Fibroblast of upper back skin (primary cell): ENCODE measurements at places on chromosomes 3 and 15.

DNA sequence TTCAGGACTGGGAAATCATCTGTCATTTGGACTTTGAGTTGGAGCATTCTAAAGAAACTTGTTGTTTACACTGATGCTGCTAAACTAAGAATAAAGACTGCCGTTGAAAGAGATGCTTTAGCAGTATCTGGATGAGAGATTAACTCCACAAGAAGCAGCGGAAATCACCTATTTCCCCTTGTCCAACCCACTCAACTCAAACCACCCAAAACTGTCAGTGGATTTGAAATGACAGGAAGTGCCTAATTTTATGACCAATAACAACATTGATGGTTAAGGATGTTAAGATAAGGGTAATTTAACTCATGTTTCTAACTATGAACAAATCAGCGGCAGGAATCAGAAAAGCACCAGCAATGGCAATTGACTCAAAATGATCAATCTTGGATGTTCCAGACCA is 110.8 kb upstream of the NR2F2 start:
- no peak for DNase-seq

DNA sequence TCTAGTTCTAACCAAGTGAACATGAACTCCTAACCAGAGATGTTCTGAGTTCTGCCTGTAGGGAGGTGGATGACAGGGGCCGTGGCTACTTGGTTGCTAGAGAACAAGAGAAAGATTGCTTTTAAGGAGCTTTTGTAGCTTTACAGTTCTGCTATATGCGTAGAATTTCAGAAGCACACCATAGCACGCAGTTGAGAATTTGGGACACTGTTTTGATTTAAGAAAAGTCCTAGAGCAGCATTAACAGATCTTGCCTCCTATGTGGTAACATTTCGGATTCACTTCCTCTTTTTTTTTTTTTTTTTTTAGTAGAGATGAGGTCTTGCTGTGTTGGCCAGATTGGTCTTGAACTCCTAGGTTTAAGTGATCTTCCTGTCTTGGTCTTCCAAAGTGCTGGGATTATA is 181.7 kb downstream of the TCF12 start:
- no peak for DNase-seq

DNA sequence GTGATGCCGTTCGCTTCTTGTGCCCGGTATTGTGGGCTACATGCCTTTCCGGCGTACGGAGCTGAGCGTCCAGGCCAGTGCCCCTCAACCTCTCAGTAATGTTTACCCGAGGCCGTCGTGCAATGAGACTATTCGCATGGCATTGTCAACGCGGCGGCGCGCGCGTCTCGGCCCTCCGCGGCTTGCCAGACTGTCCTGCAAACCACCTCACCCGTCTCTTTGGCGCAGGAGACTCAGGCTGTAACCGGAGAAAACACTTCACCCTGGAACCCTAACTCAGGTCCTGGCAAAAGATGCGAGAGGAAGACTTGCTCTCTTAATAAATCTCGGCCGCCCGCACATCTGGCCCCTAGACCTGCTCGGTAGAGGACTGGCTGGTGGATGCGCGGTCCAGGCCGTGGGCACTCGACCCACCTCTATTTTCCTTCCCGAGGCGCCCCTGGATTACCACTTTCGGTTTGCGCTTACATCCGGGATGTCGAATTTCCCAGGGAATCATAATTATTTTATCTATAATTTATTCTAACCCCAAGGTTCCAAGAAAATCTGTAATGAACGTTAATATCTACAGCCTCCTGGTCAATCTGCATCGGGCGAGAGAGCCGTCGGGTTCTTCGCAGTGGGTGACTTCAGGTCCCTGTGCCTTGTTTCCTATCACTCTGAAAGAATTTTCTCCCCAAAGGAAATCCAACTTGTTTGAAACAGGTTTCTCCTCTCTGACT is 71.8 kb upstream of the POLG start:
- DNase-seq, result no peak

DNA sequence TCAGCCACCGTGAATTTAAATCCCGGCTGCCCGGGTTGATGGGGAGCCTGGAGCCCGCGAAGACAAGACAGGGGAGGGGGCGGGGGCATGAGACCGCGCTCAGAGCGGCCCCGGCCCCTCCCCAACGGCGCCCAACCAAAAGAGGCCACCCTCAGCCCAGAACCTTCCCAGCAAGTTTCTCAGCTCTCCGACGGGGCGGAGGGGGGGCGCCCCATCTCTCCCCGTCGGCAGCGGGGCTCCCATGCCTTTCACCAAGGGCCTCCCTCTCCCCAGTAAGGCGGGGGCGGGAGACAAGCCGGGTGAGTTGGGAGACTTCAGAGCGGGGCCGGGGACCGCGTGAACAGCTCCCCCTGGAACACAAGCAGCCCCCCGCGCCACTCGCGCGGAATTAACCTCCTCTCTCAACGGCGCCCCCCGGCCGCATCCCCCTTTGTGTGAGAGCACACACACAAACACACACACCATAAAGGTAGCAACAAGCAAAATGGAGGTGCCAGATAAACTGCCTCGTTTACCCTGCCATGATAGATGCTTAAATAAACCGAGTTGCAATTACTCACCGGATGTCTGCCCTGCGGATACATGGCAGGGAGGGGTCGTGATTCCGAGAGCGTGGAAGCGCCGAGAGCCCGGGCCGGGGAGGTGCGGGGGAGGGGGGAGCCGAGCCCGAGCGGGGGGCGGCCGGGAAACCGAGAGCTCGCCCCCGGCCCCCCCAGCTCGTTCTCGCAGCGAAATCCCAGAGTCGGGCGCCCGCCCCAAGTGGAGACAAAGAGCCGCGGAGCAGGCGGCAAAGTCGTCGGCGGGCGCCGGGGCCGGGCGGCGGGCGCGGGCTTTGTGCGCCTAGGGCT is 1.3 kb downstream of the TLE3 start:
- peak; percentile 37 for DNase-seq

DNA sequence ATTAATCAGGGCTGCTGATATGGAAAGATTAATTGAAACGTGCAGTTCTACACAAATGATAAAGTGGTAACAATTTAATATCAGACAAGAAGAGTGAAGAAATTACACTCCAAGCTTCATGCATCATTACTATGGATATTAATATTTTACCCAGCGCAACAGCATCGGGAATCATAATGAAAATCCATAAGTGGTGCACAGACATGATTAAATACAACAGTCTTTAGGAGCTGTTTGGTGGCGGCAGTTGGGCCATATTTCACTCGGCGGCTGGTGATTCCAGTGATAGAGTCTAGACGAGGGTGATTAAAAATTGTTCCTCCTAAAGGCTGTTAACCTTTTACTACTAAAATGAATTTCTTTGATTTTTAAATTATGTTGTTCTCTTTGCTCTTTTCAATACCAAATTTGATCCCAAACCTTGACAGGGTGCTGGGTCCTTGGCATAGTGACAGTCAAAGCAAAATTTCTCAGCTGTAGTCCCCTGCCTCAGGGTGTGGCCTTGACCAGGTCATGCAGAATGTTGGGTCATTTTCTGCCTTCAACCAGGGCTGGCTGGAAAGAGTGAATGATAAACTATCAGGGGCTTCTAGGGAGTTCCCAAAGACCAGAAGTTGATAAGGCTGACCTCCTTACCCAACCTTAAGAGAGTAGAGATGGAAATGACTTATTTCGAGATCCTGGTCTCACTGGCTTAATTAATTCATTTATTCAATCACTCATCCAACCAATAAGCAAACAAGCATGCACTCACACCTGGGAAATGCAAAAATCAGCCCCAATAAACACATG is 392.0 kb downstream of the IL20RB start:
- DNase-seq, result no peak

DNA sequence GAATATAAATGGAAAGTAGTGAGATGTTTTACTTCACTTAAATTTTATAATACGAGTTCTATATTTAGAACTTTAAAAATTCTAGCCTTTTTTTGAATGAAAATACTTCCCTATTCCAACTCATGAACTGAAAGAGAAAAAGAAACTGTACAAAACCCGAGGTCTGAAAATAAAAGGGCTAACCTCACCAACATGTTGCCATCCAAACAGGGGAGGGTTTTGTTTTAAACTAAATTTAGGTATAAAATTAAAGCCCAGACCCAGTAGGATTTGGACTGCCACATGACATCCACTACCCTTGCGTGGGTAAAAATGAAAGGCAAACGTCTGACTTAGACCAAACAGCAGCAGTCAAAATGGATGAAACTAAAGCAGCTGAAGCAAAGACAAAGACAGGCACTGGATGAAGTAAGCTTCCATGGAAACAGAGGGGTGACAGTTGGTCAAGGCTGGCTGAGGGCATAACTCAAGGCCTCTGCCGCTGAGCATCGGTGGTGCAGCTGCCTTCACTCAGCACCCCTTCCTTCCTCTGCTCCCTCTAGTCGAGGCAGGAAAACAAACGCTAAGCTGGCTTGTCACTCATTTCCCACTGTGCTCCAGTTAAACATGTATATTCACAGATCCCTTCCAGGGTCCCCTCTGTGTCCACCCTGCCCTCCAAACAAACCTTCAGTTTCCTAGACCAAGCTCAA is 58.1 kb downstream of the TM4SF4 start:
- no peak for DNase-seq

GRCh38 chr3:9782770-9783169 is 9.5 kb downstream of the TADA3 start:
- no peak for DNase-seq

- DNase-seq, result no peak
Observed at GRCh38 chr3:83655083-83655482, 1303.7 kb upstream of the CADM2 start.

- DNase-seq, result no peak
Observed at GRCh38 chr3:159473206-159473605, 515.4 kb upstream of the IL12A start.

DNA sequence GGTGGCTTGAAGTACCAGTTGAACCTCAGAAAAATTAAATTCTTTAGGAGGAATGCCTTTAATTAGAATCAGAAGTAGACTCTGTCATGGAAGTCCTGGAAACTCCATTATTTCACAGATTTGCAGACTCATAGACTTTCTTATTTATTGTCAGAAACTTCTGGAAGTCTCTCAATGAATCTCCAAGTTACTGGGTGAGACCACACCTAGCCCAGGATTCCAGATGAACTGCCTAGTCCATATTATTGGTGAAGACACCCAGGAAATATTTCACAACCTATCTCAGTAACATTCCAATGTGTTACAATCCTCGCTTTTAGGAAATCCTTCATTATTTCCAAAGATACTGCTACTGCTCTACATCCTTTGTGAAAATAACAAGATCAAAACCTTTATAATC is 6.5 kb upstream of the THBS1 start:
- peak; percentile 45 for DNase-seq

DNA sequence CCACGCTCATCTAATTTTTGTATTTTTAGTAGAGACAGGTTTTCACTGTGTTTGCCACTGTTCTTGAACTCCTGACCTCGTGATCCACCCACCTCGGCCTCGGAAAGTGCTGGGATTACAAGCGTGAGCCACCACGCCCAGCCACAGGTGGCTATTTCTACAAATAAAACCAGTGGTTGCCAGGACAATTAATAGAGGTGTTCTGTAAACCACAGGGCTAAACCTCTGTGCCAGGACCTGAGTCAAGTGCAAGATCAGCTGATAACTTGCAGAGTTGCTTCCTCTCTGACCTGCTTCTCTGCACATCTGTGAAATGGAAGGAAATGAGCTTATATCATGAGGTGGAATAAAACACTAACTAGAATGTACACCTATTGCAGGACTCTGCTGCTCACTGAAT is 72.8 kb downstream of the CD200R1L start:
- DNase-seq, result no peak

DNA sequence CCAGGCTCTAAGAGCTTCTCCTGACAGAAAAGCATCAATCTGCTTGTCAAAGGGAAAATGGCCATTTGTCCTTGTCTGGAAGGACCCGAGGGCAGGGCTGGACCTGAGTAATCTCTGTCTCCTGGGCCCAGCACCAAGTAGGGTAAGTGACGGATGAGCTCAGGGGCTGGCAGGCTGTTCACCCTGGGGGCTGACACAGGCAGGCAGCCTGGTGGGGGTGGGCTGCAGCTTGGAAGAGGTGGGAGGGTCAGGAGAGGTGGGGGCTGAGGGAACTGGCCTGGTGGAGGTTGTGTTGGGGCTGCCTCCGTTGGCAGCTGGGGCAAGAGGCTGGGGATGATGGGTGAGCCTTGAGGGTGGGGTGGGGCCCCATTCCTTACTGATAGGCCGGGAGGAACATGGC is 42.3 kb upstream of the ADPGK start:
- DNase-seq, result no peak

GRCh38 chr15:90062973-90063769 is 39.1 kb downstream of the IDH2 start:
- no peak for DNase-seq

DNA sequence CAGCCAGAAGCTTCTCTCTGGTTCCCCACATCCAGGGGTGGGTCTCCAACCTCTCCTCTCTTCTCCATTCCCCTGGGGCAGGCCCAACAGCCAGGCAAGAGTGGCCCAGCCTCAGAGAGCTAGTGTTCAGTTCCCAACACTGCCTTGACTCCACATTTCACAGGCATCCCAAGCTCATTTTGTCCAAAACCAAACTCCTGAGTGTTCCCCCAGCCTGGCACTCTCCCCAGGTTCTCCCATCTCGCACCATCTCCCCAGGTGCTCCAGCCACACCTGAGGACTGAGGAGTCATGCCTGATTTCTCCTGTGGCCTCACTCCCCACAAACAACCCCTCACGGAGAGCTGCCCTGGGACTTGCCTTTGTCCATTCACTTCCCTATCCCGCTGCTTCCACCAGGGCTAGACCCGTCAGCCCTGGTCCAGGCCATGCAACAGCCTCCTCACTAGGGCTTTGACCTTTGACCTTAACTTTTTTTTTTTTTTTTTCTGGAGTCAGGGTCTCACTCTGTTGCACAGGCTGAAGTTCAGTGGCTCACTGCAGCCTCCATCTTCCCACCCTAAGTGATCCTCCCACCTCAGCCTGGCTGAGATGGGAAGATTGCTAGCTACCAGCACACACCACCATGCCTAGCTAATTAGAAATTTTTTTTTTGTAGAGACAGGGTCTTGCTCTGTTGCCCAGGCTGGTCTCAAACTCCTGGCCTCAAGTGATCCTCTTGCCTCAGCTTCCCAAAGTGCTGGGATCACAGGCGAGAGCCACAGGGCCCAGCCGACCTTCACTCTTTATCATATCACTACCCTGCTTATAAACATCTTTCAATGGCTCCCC is 3.9 kb upstream of the CSK start:
- no peak for DNase-seq

- DNase-seq, result peak; percentile 94
Observed at GRCh38 chr3:99319961-99320360, 318.4 kb upstream of the COL8A1 start.

- DNase-seq, result peak; percentile 72
Observed at GRCh38 chr3:149449799-149450198, 24.7 kb upstream of the TM4SF4 start.

- DNase-seq, result no peak
Observed at GRCh38 chr3:98325055-98325454, 28.6 kb upstream of the OR5K4 start.

GRCh38 chr15:68265081-68265480 is 12.5 kb upstream of the FEM1B start:
- no peak for DNase-seq
